MCF 10A (cell line): ENCODE measurements at places on chromosomes 6 and 20. TPM values are rescaled to one million over a fixed set of nuclear protein-coding genes. Genes with fewer than 3 reads are reported as not detected.

The KHDRBS2 gene
- not detected in 2 replicates for total RNA-seq

The MAP7 gene
- 15.4 and 17.2 TPM in 2 replicates for total RNA-seq

The SASH1 gene
- 16.7 and 18.4 TPM in 2 replicates for total RNA-seq

GRCh38 chr20:33685328-33686099 is 671 bp downstream of the E2F1 start:
- peak; percentile 28 for DNase-seq

DNA sequence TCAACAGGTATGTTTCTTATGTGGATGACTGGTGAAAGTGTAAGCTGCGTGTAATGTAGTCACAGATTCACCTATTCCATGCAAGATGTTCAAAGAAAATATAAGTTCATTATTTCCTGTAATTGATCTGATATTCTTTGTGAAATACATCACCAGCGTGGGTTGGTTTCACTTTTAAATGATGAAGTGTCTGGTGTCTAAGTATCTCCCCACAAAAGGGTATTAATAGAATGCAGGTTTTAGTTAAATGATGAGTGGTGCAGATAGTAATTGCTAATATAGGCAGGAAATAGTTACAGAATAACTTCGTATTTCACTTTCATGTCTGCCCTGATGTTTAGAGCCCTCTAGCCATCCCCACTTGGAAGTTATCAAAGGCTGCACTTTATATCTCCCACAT is 22.2 kb downstream of the PGBD1 start:
- DNase-seq, result no peak
